Left colon (tissue), 2 donors: ENCODE measurements at places on chromosomes 4 and X. TPM values are rescaled to one million over a fixed set of nuclear protein-coding genes. Genes with fewer than 3 reads are reported as not detected.

The GABRB1 gene
- 0.36 TPM for total RNA-seq

The TRIM61 gene
- not detected for total RNA-seq

The MORC4 gene
- total RNA-seq = 11.3 TPM

The RBMX2 gene
- 13.0 TPM for total RNA-seq

The PI4K2B gene
- 23.8 TPM for total RNA-seq

The CLIC2 gene
- 3.5 TPM for total RNA-seq

DNA sequence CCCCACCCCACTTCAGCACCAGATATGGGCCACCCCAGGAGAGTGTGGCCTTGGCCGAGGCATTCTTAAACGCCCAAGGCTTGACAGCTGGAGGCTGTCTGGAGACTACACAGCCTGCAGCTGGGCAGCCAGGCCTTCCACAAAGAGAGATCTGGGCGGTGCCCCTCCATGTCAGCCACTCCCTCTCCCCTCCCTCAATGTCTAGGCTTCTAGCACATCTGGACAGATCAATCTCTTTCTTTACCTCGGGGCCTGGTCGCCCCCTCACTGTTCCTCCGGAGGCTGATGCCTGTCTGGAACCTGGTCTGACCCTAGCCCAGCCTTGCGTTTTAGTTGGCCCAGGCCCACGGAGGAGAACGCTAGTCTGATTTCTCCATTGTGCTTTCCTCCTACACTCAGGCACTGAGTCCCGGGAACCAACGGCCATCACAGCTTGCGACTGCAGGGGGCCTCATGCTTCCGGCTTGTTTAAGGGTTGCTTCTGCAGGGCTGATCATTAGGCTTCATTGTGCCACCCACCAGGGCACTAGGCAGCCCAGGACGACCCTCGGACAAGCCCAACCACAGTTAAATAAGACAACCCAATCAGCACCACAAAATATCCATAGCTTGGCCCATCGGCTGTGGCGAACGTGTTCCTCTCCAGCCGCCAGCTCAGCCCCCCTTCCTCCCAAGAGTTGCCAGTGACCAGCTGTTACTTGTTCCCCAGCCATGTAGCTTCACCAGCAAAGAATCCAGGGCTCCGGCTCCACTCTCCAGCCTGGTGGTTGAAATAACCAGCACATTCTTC lies 200.6 kb downstream of the BCOR start:
- DNase-seq = no peak

DNA sequence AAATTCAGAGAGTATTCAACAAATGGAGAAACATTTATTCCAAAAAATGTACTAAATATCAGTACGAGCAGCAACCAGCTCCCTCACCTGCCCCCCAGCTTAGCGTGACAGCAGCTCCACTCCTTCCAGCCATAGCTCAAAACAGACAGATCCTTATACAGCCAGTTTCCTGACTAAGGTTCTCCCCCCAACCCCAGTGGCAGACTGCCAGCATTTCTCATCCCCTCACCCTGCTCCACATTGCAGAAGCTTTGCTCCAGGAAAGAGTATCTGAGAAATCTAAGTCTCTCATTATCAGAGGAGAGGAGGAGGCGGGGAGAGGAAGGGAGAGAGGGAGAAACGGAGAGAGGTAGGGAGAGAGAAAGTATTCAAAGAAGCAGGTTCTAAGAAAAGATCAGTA lies 53.3 kb upstream of the PASD1 start:
- no peak for DNase-seq

DNA sequence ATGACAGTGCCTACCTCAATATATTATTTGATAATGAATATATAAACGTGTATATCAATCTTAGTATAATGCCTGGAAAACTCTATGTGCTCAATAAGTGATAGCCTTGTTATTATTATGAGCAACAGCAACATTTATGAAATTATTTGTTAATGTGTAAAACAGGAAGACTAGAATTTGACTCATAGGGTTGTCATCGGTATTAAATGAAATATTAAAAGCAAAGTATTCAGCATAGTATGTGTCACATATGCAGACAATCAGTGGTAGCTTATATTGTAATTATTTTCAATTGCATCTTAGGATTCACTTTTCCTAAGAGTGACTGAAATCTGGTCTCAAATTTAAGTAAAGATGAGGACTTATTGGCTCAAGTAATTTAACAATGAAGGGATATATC lies 24.6 kb downstream of the SPANXD start:
- DNase-seq = no peak

DNA sequence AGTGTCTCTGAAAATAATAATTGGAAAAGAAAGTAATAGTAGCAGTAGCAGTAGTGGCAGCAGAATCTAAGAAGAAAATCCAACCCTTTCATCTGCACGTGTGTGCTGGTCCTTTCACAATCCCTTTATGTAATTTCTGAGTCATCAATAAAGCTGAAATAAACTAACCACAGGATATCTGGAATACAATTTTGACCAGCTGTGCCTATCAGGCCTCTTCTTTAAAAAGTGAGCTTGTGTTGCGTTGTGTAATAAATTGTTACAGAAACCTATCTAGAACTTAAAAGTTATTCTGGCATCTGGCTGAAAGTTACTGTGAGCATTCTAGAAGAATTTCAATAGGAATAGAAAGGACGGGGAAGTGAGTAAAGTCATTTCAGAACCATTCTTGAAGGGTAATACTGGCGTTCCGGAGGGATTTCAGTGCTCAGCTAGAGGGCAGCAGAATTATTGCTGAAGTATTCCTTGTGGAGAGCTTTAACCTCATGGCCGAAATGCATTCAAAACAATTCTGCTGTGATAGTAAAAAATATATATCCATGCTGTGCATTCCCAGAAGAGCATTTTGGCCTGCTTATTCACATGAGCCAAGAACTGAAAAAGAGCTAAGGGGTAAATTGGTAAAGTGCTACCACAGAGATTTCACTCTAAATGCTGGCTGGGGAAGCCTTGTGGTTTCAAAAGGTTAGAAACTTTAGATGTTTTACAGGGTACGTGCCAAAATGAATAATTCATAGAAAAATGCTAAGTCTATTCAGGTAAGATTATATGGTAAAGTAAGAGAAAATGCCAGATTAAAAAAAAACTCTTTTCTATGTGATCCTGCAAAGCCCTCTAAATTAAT lies 260.6 kb downstream of the NKX6-1 start:
- DNase-seq = no peak

DNA sequence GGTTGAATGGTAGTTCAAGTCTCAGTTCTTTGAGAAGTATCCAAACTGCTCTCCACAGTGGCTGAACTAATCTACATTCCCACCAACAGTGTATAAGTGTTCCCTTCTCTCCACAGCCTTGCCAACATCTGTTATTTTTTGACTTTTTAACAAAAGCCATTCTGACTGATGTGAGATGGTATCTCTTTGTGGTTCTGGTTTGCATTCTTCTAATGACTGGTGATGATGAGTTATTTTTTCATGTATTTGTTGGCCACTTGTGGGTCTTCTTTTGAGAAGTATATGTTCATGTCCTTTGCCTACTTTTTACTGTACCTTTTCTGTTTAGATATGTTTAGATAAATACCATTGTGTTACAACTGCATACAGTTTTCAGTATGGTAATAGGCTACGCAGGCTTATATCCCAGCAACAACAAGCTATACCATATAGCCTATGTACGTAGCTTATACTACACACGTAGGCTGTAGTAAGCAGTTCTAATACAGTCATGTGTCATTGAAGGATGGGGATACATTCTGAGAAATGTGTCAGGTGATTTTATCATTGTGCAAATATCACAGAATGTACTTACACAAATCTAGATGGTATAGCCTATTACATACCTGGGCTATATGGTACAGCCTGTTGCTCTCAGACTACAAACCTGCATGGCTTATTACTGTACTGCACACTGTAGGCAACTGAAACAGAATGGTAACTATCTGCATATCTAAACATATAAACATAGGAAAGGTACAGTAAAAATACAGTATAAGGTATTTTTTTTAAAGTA lies 28.1 kb downstream of the KLHL8 start:
- no peak for DNase-seq

GRCh38 chrX:10326578-10326977 lies 169.8 kb downstream of the CLCN4 start:
- no peak for DNase-seq

DNA sequence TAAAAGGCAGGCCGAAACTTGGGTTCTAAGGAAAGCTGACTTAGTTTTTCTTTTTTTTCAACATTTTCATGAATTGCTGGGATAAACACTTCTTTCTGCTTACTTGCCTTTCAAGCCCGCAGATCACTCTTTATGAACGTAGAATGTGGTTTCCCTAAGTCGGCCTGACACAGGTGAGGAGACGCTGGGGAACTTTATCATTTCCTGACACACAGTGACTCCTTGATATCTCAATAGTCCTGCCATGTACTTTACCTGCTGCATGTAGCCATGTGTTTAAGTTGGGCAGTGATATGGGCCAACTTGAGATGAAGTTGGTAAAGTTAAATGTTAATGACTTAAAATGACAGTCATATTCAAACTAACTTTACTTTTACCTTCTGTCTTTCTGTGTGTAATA lies 26.6 kb upstream of the SNCA start:
- DNase-seq = no peak

- DNase-seq = no peak
These were observed 552 bp downstream of the ZDHHC9 start for GRCh38 chrX:129843209-129843458.

GRCh38 chr4:131026771-131027170 lies 1930.8 kb downstream of the C4orf33 start:
- DNase-seq = no peak

- no peak for DNase-seq
These were observed 83.1 kb upstream of the ARSJ start for GRCh38 chr4:114062499-114062898.
